ENCODE measurements at places on chromosomes 4 and X.

GRCh38 chrX:35149517-35149916 lies 206.9 kb downstream of the FAM47B start:
- DNase-seq: no peak

DNA sequence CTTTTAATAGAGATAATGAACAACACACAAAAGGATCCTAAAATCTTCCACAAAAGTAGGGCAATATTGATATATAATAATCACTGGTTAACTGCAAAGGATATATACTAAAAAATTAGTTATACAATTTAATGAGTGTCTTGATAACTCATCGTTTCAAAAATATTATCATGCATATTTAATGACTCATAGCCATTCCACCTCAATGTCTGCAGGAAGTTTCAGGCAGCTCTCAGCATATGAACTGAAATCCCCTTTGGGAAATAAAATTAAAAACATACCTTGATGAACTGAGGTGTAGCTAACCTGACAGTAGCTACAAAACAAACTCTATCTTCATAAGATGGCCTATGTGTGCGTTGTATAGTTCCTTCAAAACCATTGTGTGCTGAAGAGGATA lies 62.9 kb downstream of the TMEM165 start:
- DNase-seq: no peak

GRCh38 chr4:144901141-144901540 lies 196.9 kb downstream of the ANAPC10 start:
- DNase-seq: no peak

- DNase-seq: no peak
Observed at GRCh38 chrX:121008920-121009319, 23.4 kb upstream of the CT47A1 start.

DNA sequence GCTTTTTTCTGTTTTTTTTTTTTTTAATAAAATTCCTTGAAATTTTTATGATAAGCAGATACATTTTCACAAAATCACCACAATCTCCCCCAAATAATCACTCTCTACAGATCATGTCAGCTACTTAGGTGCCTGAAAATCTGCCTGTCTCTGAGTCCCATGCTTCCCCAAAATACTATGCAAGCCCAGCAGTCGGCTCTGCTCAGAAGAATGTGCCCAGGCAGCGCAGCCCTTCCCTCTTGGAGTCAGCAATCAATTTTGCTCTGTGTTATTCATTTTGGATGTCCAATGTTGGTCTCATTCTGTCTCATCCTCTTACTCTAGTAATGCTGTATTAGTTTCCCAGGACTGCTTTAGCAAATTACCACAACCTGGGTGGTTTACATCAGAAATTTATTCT lies 24.9 kb upstream of the C1QTNF7 start:
- DNase-seq: no peak

DNA sequence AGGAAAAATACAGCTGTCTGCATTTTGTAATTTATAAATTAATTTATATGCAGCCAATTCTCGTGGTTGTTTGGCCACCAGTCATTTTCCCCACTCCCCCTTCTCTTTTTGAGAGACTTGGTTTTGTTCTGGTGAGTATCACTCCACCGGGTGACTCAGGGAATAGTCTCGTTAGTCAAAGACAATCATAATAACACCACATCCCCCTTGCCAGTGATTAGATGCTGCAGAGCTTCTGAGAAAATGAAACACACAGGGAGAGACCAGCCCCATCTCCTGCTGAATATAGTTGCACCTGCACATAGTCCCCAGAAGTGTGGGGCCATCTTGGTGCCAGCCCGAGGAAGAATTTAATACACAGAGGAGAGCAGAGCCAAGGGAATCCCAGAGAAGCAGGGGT lies 8.0 kb upstream of the FNIP2 start:
- no peak for DNase-seq

- no peak for DNase-seq
Observed at GRCh38 chr4:53551281-53551864, 39.9 kb downstream of the LNX1 start.

DNA sequence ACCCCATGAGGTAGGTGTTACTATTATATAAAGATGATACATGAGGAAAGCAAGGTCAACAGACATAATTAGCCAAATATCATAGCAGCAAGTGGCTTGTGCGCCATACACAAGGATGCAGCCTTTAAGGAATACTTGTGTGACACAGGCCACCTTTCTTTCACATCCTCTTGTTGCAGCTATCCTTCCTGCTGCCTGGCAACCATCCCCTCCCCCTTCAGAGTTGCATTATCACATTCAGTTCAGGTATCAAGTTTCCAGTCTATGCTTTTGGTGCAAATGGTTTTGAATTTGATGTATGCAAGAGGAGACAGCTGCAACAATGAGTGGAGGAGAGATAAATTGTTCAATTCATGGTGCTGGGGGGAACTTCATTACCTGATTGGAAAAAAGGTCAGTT lies 6.4 kb downstream of the ZCCHC18 start:
- DNase-seq: no peak

DNA sequence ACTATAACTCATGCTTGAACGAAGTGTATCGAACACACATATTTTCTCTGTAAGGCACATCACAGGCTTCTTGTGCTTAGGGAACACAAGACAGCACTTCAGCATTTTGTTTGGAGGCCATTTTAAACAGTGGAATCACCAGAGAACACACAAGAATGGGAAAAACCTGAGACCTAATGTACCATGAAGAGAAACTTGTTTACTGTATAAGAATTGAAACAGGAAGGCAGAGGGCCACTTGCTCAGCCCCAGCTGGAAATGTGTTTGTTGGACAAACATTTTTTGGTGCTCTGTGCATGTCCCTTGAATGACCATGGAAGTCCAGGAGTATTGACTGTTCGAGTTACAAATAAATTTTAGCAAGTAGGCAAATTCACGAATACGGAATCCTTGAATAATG lies 47.5 kb downstream of the RAPGEF2 start:
- no peak for DNase-seq

DNA sequence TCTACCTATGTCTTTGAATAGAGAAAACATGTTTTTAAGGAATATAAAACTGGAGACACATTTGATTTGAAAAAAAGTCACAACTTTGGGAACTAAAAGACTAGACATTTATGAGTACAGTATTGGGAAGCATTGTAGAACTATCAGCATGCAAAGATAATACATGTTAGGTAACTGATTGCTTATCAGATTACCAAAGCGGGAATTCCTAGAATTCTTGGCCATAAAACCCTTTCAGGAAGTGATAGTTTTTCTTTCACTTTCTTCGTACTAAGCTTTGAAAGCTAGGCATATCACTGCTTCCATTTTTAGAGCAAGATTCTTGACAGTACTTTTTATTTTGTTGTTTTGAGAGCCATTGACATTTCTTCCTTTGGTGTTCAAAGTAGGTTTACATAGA lies 646.6 kb upstream of the PITX2 start:
- no peak for DNase-seq

All from brain (organoid and tissue), 16 donors.